Activated T-helper 1 cell treated with anti-CD3 and anti-CD28 coated beads, Interleukin-2, amount 50 U/mL, for 16 hours (primary cell): ENCODE measurements at places on chromosomes 1 and 21.

GRCh38 chr1:203652724-203653461, 26.3 kb downstream of the ATP2B4 start:
- no peak for DNase-seq

DNA sequence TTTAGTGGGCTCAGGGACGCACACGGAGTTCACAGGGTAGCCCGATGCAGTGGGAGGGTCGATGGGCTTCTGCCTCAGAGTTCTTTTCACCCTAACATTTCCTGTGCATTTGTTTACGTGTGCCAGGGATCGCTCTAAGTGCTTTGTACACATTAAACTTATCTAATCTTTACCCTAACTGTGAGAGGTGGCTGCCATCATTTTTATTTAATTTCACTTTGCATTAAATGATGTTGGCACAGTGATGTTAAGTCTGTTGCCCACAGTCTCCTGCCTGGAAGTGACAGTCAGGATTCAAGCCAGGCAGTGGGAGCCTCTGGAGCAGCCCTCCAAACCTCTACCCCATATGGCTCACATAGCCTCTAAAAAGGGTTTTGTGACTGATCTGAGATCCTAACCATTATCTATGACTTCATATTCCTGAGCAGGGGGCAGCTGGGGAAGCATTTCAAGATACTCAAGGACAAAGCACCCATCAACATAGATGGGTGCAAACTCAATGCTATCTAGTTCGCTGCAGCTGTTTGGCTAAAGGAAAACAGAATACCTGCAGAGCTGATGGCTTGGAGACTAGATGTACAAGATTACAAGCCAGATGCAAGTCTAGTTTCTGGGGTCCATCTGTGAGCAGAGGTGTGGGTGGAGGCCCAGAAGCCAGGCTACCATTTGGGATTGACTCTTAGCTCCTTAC, 303.8 kb downstream of the DISC1 start:
- no peak for DNase-seq

- no peak for DNase-seq
These were observed 264.6 kb upstream of the PROX1 start for GRCh38 chr1:213723187-213723586.

- DNase-seq, result no peak
These were observed 2.6 kb upstream of the ILDR2 start for GRCh38 chr1:166977951-166978350.

DNA sequence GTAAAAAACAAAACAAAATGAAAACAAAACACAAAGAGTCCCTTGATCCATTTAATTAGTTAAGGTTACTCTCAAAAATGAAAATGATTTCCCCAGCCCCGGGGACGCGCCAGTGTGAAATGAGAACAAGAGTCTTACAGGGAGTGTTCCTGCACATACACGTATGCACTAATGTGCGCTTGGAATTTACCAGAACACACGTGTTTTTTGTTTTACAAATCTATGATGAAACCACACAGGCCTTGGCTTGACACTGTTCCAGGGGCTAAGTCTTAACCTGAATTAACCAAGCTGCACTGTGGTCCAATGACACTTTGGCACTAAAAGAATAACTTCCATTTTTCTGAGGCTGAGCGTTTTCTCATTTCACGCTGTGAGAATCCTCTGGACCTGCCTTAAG, 63.7 kb downstream of the SLC45A1 start:
- DNase-seq, result no peak

GRCh38 chr1:172041742-172042141, 200.4 kb downstream of the DNM3 start:
- DNase-seq, result no peak

DNA sequence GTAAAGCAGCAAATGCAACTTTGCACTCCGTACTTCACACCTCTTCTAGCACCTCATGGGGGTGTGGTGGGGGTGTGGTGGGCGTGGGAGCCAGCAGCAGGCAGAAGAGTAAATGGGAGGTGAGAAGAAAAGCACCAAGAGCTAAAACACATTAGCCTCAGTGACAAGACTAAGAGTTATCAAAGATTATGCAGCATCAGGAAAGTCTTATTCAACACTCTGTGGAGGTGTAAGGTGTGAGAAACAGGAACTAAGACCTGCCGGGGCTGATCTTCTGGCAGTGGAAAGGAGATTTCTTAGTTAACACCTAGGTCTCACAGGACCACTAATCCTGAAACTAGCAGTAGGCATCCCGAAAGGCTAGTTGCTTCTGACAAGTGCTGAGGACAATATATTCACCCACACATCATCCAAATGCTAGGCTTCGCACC, 9.9 kb downstream of the TGFBR3 start:
- peak; percentile 15 for DNase-seq

GRCh38 chr1:5728663-5729355, 263.4 kb downstream of the NPHP4 start:
- DNase-seq, result no peak

DNA sequence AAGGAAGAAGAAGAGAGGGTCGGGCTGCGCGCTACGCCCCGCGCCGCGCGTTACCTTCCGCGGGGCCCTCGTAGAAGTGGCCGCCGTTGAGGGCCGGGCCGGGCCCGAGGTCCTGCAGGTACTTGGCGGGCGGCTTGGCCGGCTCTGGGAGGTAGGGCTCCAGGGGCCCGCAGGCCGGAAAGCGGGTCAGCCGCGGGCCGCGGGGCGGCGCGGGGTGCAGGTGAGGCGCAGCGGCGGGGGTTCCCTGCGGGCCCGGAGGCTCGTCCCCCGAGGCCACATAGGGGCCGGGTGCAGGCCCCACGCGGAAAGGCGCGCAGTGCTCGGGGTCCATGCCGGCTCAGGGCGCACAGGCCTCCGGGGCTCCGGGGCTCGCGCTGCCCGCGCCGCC, 196 bp downstream of the ALX3 start:
- no peak for DNase-seq

GRCh38 chr1:186626356-186626932, 53.8 kb downstream of the PTGS2 start:
- no peak for DNase-seq

DNA sequence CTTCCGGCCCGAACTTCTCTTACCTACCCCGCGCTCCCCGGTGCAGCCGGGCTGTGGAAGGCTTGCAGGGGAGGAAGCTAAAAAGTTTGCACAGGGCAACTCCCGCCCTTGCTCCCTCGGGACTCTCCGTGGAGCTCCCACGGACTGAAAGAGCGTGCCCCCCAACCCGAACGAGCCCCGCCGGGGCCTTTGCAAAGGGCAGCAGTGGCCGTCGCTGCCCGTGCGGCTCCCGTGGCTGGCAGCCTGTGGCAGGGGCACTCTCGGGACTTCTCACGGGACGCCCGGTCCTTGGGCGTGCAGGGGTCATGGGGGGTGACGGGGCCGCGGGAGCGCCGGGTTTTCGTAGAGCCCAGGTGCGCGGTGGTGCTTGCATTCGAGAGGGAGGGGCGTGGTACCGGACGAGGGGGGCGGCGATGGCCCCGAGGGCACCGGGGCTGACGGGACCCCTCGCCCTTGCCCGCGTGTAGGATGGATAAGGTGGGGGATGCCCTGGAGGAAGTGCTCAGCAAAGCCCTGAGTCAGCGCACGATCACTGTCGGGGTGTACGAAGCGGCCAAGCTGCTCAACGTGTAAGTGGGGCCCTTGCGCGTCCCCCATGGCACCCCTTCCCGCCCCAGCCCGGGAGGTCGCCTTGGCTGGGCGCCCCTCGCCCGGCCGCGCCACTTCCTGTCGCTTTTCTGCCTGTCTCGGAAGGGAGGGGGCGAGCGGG, 711 bp downstream of the GADD45A start:
- peak; percentile 13 for DNase-seq

DNA sequence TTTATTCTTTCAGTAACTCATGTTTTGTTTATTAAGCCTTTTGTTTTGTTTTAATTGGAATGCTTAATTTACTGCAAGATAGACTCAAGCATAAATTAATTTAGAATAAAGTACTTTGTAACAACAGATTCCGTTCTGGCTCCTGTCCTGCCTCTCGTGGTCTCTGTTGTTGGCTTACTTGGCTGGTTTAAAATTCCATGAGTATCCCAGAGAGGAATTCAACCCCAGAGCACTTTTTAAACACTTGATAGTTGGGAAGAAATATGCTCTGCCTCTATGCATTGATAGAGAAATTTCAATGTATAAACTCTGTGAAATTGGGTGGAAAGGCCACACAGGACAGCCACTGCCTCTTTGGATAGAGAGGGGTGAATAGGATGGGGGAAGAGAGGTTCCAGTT, 89.7 kb downstream of the ATP5PO start:
- DNase-seq, result no peak

- DNase-seq, result no peak
These were observed 235.2 kb downstream of the SDCCAG8 start for GRCh38 chr1:243490748-243491686.

- DNase-seq, result no peak
These were observed 1.9 kb downstream of the KRTAP10-5 start for GRCh38 chr21:44578371-44579055.

- DNase-seq, result no peak
These were observed 310.2 kb upstream of the AJAP1 start for GRCh38 chr1:4344065-4344732.

- DNase-seq, result no peak
These were observed 10.7 kb downstream of the MYSM1 start for GRCh38 chr1:58689167-58689566.

DNA sequence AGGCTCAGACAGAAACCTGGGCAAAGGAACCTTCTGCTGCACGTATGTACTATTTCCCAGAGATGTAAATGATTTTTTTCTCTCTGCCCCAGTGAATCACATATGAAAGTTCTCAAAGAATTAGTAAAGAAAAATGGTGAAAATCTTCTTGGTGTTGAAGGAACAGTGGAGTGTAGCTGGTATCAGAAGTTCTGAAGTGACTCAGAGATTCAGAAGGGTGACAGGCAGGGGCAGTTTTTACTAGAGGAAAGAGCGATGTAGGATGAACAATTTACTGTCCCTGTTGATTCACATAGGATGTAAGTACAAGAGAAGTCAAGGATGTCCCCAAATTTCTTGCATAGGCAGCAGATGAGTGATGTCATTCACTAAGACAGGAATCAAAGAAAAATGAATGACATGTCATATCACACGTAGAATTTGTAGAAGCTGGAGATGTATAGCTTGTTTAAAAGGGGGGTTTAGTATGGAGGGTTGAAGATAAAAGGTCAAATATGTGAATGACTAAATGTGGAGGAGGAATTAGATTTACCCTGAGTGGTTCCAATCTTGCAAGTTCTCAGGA, 26.4 kb downstream of the WLS start:
- no peak for DNase-seq

DNA sequence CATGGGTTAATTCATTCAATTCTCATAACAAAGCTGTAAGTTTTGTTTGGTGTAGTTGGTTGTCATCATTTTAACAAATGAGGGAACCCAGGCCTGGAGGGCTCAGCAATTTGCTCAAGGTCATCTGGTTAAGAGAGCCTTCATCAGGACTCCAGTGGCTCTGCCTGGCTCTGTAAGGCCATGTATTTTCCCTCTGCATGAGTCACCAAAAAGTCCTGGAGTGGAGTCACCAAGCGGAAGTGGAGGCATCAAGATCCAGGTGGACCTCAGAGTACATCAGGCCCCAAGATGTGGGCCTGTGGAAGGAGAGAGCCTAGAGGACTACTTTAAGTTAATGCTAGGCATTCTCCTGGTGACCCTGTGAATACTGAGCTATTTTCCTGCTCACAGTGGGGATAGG, 30.0 kb upstream of the RBM15 start:
- DNase-seq, result no peak
